Natural killer cell (primary cell): ENCODE measurements at places on chromosomes 3 and 15. TPM values are rescaled to one million over a fixed set of nuclear protein-coding genes. Genes with fewer than 3 reads are reported as not detected.

DNA sequence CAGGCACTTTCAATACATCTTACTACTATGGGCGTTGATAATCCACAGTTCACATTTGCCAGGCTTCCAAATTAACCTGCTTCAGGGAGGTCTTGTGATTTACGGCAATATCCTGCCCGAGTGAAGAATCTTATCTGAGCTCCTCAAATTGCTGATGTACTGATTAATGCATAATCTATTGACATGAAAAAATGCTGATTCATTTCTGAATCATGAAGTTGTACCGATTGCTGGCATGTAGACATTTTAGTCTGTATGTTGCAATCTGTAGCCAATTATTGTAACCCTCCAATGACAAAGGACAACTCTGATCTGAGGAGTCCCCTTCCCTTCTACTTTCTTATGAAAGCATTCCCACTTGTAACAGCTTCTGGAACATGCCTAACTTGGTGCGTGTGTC lies 97.2 kb downstream of the SEC22A start:
- H3K27me3 ChIP-seq = no peaks in the 10 kb centered on the region
- no peak overlapping the region for H3K4me3 ChIP-seq
- no peaks in the 10 kb centered on the region for H3K4me1 ChIP-seq
- no peaks in the 10 kb centered on the region for H3K36me3 ChIP-seq
- H3K27ac ChIP-seq = no peak overlapping the region

DNA sequence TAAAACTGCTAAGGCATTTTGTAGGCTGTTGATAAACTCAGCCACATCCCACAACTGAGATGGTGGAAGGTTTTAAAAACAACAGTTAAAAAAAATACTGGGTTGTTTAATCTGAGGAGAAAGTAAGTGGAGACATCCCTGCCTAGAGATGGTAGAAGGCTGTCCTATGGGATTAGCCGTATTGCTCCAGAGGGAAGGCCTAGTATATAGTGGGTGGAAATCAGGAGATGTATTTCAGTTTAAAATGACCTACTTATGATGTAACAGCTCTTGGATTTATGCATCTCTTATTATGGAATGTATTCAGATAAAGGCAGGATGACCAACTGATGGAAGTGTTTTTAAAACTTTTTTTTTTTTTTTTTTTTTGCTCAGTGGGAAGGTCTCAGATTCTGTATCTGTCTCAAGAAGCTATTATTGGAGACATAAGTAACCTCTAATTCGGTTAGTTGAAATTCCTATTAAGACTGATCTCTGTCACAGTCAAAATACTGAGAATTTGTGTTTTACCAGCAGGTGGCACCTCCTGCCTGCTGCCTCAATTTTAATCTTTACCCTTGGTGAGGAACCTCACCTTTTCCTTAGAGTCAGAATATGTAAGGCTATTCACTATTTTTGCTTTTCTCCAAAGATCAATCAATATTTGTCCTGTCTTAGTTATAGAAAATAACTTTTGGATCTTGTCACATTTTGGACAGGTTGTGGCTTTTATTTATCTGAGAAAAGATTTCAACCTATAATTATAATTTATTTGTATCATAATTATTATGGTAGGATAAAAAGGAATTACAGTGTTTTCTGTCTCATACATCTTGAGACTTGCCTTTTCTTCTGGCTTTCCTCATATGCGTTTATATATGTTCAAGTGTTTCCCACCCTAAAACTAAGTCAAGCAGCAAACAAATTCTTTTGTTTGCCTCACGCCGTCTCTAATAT lies 63.0 kb downstream of the VPS8 start:
- no peaks in the 10 kb centered on the region for H3K4me1 ChIP-seq
- no peak overlapping the region for H3K4me3 ChIP-seq
- no peaks in the 10 kb centered on the region for H3K27me3 ChIP-seq
- DNase-seq = no peak
- H3K27ac ChIP-seq = no peak overlapping the region
- peaks cover 39% of the 10 kb centered on the region for H3K36me3 ChIP-seq

- no peaks in the 10 kb centered on the region for H3K4me1 ChIP-seq
- H3K27ac ChIP-seq = no peak overlapping the region
- no peak for DNase-seq
- no peaks in the 10 kb centered on the region for H3K36me3 ChIP-seq
- no peaks in the 10 kb centered on the region for H3K27me3 ChIP-seq
Measured at GRCh38 chr3:120203016-120203415, 82.0 kb downstream of the GPR156 start.

GRCh38 chr15:81394603-81395002 lies 20.6 kb upstream of the TMC3 start:
- DNase-seq = no peak
- H3K27me3 ChIP-seq = no peaks in the 10 kb centered on the region
- H3K27ac ChIP-seq = no peak overlapping the region

DNA sequence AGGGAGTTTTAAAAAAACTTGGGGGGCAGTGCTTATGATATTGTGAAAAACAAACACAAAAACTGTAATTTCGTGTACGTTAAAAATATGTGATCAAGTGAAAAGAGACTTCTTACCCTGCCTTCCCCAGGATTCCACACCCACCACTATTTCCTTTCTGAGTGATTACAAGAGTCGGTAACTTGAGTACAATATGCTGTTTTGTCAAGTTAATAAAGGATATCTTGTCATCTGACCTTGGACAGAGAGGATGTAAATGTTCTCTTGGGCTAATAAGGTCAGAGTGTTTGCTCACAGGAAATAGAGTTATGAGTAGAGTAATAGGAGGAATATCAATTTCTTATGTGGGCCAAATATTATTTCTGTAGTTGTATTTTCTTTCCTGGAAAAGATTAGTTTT lies 68.1 kb downstream of the NOX5 start:
- no peak overlapping the region for H3K27ac ChIP-seq
- no peaks in the 10 kb centered on the region for H3K4me1 ChIP-seq
- no peaks in the 10 kb centered on the region for H3K27me3 ChIP-seq

GRCh38 chr3:82044930-82045705 lies 283.7 kb upstream of the GBE1 start:
- no peak overlapping the region for H3K4me3 ChIP-seq
- no peak for DNase-seq
- H3K27me3 ChIP-seq = no peaks in the 10 kb centered on the region
- H3K4me1 ChIP-seq = no peaks in the 10 kb centered on the region

- peaks cover 71% of the 10 kb centered on the region for H3K36me3 ChIP-seq
- H3K4me3 ChIP-seq = no peak overlapping the region
- DNase-seq = no peak
- H3K27me3 ChIP-seq = no peaks in the 10 kb centered on the region
- peaks cover 8% of the 10 kb centered on the region for H3K4me1 ChIP-seq
- H3K27ac ChIP-seq = no peak overlapping the region
Measured at GRCh38 chr3:52402706-52403270, 42.1 kb downstream of the SEMA3G start.

DNA sequence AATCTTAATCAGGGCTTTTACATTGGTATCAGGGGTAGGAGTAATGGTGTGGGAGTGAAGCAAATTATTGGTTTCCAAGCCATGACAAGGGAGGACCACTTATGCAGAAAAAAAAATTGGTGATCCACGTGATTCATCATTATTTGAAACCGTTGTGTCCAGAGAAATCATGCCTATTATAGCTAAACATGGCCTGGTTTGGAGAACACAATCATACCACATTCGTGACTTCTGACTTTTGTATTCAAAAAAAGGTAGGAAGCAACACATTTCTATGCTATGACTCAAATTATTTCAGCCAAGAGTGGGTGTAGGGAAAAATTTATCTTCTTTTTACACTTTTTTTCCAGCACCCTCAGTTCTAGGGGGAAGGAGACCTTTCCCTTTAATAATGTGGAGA lies 924.3 kb upstream of the GBE1 start:
- H3K4me3 ChIP-seq = no peak overlapping the region
- no peak for DNase-seq
- H3K4me1 ChIP-seq = no peaks in the 10 kb centered on the region

DNA sequence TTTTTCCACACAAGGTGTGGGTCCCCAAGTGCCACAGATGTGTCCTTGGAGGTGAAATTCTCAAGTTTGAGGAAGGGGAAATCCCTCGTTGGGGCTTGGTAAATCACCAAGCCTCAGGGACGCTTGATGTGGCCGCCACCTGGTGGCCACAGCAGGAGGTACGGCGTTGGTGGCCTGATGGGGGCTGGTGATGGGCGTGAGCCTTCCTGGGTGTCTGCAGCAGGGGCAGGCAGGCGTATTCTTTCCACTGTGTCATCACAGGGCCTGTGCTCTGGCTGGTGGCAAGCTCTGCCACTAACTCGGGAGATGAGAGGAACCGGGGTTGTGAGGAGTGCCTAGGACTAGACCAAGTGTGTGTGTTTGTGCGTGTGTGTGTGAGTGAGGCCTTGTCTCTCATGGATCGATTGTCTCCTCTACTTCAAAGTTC lies 4.2 kb downstream of the ACOX2 start:
- DNase-seq = peak; percentile 70
- no peak overlapping the region for H3K4me3 ChIP-seq
- no peaks in the 10 kb centered on the region for H3K36me3 ChIP-seq
- peaks cover 9% of the 10 kb centered on the region for H3K4me1 ChIP-seq
- no peak overlapping the region for H3K27ac ChIP-seq
- no peaks in the 10 kb centered on the region for H3K27me3 ChIP-seq

DNA sequence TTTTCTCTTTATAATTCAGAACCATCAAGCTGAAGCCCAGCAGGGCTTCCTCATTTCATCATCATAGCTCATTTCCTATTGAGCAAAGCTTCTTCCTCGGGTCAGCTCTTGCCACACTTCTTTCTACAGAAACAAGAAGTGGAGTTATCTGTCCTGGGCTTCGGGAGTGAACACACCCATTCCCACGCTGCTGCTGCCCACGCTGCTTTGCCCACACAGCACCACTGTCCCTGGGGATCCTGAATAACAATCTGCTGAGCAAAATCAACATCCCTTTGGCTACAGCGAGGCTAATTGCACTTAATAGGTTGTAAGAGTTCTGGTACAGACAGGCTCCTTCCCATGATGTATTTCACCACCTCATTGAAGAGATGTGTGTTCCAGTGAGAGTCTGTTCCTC lies 23.7 kb downstream of the CEP19 start:
- H3K36me3 ChIP-seq = no peaks in the 10 kb centered on the region
- DNase-seq = no peak
- no peaks in the 10 kb centered on the region for H3K27me3 ChIP-seq
- H3K4me3 ChIP-seq = no peak overlapping the region
- H3K4me1 ChIP-seq = peaks cover 16% of the 10 kb centered on the region

DNA sequence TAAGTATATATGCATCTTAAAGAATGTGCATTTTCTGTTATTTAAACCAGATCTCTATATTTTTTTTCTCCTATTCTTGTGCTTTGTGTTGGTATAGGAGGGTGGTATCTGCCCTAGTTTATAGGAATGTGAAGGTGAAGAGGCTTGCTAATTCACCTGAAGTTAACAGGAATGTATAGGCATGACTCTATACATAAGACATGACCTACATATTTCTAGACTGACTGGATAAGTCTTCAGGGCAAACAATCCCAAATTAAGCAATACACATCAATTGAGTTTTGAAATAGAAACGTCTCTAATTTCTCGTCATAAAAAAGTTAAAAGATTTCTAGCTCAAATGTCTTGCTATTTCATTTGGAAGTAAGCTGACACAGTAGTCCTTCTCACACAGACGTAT lies 410.0 kb downstream of the DIPK2A start:
- no peaks in the 10 kb centered on the region for H3K4me1 ChIP-seq
- no peak overlapping the region for H3K27ac ChIP-seq
- no peaks in the 10 kb centered on the region for H3K36me3 ChIP-seq
- H3K4me3 ChIP-seq = no peak overlapping the region
- no peaks in the 10 kb centered on the region for H3K27me3 ChIP-seq

- H3K36me3 ChIP-seq = no peaks in the 10 kb centered on the region
- no peaks in the 10 kb centered on the region for H3K27me3 ChIP-seq
- no peak overlapping the region for H3K4me3 ChIP-seq
Measured at GRCh38 chr3:11212299-11212608, 58.0 kb downstream of the HRH1 start.

DNA sequence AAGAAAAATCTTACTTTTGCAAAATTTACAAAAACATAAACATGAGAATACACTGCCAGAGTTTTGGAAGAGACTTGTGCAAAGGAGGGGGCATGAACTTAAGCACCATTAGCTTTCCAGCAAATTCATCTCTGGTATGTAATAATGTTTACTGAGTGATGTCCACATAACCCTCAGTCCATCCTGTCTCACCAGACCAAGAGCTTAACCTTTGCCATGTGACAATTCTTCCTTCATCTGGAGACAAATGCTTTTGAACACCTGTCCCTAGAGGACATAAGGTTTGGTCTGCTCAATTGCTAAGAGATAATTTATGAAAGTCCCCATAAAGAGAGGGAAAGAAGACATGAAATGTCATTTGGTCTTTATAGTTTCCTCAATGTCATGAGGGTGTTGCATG lies 412.3 kb downstream of the ERC2 start:
- no peak overlapping the region for H3K27ac ChIP-seq
- no peaks in the 10 kb centered on the region for H3K4me1 ChIP-seq
- no peaks in the 10 kb centered on the region for H3K27me3 ChIP-seq
- H3K36me3 ChIP-seq = no peaks in the 10 kb centered on the region

- H3K27ac ChIP-seq = no peak overlapping the region
- H3K27me3 ChIP-seq = no peaks in the 10 kb centered on the region
- no peak for DNase-seq
Measured at GRCh38 chr3:149917124-149917667, 53.5 kb downstream of the PFN2 start.

DNA sequence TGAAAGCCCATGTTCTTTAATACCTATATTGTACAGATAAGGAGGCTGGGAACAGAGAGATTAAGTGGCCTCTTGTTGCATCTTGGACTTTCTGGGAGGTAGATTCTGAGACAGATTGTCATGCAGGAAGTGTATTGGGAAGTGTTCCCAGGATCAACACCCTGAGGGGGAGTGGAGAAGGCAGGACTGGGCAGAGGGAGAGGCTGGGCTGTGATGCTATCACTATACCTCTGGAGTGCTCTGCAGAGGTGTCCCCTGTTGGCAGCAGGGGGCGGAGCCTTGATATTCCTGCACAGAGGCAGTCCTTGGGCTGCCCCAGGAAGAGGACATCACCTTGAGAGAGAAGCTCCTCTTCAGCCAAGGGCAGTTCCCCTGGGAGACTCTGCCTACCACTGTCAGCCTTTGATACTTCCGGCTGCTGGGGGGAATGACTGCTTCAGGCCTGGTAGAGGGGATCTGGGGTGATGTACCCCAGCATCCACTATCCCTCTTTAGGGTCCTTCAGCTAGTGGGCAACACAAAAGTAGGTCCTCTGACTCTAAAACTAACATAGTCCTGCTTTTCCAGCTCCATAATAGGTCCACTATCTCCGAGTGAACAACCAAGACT lies 97.4 kb upstream of the RNU6-1 start:
- no peaks in the 10 kb centered on the region for H3K27me3 ChIP-seq
- H3K4me1 ChIP-seq = no peaks in the 10 kb centered on the region
- no peak overlapping the region for H3K4me3 ChIP-seq

Gene LCTL
- total RNA-seq = not detected

Gene IQCF6
- total RNA-seq = not detected

Gene WDR93
- not detected for total RNA-seq

Gene RPUSD2
- total RNA-seq = 14.2 TPM

Gene SEMA6D
- not detected for total RNA-seq

Gene IGDCC3
- total RNA-seq = not detected

Gene LEKR1
- 1.2 TPM for total RNA-seq

Gene CDCP1
- total RNA-seq = 0.48 TPM
